ENCODE measurements at places on chromosomes 3 and 15.

DNA sequence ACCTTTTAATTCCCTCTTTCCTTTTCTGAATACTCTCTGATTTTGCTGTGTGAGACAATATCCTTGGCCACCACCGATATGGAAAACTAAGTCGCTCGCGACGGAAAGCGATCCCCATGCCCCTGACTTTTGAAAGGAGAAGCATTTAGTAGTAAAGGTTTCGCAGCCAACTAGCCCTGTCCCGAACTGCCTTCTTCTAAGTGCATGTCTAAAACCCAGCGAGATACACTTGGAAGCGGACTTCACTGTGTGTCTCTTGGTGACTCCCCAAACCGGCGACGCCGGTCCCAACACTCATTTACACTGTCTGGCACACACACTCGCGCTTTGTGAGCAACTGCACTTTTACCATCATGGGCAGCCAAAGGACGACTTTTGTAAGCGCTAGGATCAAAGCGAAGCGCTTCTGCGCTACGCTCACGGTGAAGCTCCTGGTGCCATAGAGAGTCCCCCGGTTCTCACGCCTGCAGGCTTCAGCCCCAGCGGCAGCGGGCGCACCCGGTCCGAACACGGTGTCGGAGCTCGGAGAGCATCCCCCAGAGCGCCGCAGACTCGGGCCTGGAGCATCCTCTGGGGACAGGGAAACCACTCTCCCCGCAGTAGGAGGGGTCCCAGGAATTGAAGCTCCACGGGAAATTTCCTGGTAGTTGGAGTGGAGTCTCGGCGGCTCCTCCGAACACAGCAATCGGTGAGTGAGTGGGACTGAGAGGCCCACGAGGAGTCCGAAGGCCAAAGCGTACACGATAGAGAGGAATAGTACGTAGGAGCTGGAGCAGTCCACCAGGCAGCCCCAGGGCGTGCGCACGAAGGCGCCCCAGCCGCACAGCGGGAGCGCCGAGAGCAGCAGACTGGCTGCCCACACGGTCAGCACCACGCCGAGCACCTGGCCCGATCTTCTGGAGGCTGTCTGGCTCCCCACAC, 1.4 kb downstream of the GPR149 start:
- no peak for DNase-seq

- DNase-seq, result peak; percentile 50
Observed at GRCh38 chr3:130894130-130894985, 474 bp downstream of the ATP2C1 start.

- no peak for DNase-seq
Observed at GRCh38 chr3:184764191-184764590, 47.8 kb upstream of the VPS8 start.

DNA sequence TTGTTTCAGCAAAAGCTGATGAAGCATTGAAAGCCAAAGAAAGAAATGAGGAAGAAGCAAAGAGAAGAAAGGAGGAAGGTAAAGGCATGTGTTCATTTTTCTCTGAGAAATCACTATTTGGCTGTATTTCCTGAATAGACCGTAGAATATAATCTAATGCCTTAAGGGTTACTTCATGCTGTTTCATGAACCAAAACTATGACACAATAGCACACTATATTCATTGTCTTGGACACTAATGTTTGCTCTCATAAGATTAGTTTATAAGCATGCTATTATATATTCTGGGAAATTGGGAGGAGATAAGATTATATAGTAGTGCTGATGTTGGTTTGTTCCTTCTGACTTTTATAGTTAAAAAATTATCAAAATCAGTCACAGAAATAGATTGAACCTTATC, 110.1 kb upstream of the MLF1 start:
- peak; percentile 12 for DNase-seq

DNA sequence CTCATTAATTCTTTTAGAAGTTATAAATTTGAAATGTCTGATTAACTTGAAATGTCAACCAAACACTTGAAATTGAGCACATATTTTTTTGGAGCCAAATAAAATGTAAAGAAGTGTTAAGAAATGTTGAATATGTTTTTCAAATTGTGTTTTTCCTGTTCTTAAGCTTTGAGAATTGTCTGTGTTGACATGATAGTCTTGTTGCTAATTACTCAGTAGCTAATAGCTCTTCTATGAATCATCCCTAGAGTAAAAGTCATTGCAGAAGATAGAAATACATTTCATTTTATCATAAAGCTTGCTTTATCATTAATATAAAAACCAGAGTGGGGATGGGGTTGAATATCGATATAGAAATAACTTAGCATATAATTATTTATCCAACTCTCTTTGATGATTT, 41.9 kb upstream of the ABHD10 start:
- DNase-seq, result no peak

DNA sequence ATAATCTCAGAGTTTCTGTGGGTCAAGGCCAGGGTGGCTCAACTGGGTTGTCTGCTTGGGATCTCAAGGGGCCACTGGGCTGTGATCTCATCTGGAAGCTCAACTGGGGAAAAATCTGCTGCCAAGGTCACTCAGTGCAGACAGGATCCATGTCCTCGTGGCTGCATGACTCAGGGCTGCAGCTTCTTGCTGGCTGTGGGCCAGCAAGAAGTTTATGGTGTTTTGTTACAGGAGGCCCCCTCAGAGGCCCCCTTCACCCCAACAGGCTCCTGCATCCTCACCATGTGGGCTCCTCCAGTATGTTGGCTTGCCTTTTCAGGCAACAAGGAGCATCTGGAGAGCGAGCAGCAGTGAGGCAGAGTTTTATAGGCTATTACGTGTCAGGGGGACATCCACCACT, 14.6 kb downstream of the OCA2 start:
- no peak for DNase-seq

- DNase-seq, result no peak
Observed at GRCh38 chr3:46500656-46501635, 3.2 kb downstream of the RTP3 start.

DNA sequence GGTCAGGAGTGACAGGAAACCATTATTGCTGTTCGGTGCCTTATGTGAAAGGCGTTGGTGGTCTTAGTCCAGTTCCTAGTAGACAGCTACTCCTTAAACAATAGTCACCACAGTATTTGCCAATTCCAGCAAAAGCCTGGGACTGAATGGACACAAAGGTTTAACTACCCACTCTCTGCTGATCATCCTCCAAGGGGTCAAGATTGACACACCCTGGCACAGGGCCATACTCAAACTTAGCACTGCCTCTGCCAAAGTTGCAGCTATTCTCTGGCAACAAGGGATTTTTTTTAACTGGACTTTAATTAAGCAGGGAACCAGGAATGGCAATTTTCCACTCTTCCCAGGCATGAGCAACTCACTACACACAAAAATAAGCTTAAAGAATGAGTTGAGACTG, 193.9 kb downstream of the NLGN1 start:
- no peak for DNase-seq

DNA sequence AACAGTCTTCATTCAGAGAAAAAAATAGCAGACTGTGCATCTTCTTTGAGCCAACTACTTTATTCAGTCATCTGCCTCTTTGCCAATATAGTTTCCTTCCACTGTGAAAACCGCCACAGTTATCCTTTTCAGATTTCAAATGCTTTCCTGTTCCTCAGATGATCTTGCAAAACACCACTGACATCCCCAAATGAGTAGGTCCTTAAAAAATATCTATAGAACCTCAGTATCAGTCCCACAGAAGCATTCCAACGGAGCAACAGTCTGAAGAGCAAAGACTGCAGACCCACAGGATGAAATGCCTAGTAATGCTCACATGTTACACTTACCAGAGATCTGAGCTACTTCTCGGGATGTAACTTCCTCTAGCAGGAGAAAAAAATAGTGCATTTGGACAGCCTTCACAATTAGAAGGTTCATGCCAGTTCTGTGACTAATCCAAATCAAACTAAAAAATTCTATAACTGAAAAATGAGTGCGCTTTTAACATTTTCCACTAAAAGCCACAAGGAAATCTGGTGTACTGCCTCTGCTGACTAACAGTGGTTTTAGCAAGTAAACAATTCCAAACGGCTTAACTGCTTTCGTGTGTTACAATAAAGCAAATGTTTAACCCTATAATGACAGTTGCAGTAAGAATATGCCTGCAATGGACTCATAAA, at the start of gene ANKRD28:
Gene ANKRD28, minus strand, starts transcription at position 338 of the 662 bp plus-strand sequence. CDS start 1,458 bp downstream, outside the sequence.
- DNase-seq, result peak; percentile 90

DNA sequence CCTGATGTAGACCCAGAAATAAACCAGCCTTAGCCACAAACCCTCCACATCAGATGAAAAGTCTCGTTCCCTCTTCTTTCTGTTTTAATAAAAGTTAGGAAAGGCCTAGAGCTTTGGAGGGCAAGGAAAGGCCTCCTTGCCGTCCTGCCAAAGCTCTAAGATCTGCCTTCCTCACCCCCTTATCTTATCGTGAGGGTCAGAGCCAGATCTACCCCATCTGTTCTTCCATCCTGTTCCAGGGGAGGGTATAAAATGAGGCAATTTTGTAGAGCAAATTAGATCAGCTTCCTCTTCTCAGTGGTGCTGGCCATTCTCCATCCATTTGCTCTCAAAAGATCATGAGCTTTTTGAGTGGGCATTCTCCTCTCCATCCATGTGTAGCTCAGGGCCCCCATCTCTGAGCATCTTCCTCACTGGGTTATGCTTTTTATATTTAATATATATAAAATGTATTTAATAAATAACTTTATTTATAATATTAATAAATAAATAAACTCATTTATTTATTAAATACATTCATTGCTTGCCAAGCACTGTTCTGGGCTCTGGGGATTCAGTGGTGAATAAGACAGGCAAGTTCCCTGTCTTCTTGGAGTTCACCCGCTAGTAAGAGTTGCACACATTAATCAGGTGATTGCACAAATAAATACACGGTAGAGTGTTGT, 2.0 kb upstream of the SLC24A1 start:
- DNase-seq, result peak; percentile 39

- peak; percentile 63 for DNase-seq
Observed at GRCh38 chr3:159907828-159908227, 80.8 kb upstream of the IL12A start.

GRCh38 chr15:38652998-38653397, 88.4 kb upstream of the RASGRP1 start:
- peak; percentile 57 for DNase-seq

DNA sequence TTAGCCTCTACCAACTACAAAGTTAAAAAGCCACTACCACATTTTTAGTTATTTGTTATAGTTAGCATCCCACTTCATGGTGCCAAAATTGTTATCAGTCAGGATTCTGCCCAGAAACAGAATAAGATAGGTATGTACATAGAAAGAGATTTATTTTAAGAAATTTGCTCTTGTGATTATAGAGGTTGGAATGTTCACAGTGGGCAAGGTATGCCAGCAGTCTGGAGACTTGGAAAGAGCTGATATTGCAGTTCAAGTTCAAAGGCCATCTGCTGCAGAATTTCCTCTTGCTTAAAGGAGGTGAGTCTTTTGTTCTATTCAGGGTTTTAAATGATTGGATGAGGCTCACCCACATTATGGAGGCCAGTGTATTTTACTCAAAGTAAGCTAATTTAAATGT, 143.8 kb upstream of the POU1F1 start:
- DNase-seq, result no peak

DNA sequence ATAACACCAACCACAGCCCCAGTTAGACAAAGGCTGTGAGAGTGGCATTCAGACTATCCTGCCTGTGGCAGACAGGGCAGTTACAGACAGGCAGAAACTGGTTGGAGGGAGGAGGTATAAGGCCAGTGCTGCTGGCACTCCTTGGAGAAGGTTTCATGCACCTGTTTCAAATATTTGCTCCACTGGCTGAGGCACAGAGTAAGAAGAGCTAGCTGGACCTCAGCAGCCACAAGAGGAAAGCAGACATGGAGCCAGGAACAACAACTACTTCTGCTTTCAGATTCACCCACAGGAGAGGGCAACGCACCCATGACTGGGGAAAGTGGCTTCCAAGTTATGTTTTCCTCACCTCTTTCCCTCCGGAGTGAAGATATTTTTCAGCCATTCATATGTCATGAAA, 11.5 kb upstream of the PRKAR2A start:
- no peak for DNase-seq

Data from KBM-7 (cell line).